ENCODE measurements at places on chromosomes 4 and X. TPM values are rescaled to one million over a fixed set of nuclear protein-coding genes. Genes with fewer than 3 reads are reported as not detected.

DNA sequence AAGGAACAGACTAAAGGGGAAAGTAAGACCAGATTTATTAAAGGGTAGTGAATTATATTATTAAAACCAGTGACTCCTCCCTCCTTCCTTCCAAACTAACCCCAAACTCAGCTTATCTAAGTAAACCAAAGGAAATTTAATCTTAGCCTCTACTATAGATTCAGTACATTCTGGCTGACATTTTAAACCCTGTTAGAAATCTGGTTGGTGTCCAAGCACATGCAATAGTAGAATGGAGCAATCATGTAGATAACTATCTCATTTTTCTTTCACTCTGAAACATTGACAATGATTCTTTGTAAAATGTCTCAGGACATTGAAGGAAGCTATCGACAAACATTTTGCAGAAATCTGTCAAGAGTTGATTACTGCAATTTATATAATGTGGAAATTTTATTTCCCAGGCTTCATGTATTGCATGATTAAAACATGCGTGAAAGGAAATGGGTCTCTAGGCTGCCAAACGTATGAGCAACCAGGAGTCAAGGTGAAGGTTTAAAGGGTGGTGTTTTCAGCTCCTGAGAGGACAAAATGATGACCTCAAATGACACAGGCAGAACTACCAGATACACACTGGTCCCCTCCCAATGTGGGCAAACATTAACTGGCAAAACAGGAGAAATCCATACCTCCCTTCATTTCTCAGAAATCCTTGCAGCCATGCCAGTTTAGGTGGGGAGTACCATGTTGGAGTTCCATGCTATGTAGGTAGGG lies 58.2 kb upstream of the RBM47 start:
- no peak for DNase-seq

DNA sequence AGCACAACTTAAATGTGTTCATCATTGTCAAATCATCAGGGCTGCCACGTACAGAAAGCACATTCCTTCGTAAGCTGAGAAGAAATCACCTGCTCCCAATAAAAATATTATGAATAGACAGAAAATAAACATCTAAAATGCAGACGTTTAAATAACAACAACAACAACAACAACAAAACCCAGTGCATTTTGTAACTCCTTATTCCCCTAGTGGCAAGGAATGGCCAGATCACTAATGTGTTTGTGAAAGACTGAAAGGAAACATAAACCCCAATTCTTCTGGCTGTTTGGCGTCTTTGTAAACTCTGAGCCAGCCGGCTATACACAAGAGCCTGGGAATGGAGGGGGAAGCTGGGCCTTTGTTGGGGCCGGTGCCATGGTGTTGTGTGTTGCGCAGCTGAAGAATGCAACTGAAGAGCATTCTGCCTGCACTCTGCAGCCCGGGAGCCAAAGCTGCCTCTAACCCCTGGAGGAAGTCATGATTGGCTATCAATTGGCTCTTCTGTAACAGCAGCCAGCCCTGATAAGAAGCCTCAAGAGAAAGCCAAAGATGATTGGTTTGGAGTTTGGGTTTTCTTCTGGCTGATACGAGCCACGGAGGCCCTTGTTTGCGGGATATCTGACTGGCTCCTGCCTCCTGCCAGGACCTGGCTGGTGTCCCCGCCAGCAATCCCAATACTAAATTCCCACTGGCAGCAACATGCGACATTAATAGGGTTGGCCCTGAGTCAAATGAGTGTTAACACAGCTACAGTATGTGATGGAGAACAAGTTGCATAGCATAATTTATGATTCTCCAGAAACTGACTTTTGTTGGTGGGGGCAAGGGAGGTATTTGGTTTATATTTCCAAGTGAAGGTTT lies 89.7 kb upstream of the TFDP3 start:
- DNase-seq = no peak

DNA sequence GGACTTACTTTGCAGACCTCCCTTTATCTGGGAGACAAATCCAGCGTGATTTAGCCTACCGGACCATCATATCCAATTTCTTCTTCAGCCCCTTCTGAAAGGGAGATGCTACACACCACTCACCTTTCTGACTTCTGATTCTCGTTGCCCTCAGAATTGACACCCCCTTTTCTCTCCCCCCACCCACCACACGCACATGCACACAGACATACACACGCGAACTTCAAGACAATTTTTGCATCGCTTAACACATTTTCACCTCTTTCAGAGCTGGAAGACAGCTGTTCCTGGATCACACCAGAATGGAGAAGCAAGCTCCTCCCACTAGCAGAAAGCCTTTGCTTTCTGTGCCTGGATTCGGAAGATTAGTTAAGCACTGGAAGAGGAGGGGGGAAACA lies 1.0 kb upstream of the SNCA start:
- no peak for DNase-seq

DNA sequence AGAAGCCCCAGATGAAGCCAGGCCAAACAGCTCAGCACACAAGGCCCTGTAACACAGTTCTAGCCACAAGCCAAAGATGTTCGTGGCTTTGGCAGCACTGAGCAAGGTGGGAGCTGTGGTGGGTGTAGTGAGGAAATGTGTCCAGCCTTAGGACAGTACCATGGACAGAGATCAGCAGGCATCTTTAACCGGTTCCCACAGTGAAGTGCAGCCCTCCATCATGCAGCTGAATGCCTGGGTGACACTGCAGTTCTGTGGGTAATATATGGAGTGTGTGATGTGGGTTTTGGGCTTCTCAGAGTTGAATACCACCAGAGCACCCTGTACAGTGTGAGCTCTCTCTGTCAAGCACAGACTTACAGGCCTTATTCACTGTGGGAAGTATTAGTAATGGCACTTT lies 6.0 kb upstream of the NEXMIF start:
- peak; percentile 1 for DNase-seq

Gene RIBC1
- 0.19 TPM for total RNA-seq

DNA sequence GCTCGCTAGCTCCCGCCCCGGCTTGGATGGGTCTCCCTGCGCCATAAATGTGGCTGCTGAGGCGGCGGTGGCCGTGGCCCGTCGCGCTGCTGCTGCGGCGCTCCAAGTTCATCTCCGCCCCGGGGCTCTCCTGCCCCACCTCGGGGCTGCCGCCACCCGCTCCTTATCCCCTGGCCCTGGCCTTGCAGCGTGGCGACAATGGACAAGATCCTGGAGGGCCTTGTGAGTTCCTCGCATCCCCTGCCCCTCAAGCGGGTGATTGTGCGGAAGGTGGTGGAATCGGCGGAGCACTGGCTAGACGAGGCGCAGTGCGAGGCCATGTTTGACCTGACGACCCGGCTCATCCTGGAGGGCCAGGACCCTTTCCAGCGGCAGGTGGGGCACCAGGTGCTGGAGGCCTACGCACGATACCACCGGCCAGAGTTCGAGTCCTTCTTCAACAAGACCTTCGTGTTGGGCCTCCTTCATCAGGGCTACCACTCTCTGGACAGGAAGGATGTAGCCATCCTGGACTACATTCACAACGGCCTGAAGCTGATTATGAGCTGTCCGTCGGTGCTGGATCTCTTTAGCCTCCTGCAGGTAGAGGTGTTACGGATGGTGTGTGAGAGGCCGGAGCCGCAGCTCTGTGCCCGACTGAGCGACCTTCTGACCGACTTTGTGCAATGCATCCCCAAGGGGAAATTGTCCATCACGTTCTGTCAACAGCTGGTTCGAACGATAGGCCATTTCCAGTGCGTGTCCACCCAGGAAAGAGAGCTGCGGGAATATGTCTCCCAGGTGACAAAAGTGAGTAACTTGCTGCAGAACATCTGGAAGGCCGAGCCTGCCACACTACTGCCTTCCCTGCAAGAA lies 763 bp downstream of the USP38 start:
- no peak for DNase-seq

Gene CCNB3
- 1.9 TPM for total RNA-seq

DNA sequence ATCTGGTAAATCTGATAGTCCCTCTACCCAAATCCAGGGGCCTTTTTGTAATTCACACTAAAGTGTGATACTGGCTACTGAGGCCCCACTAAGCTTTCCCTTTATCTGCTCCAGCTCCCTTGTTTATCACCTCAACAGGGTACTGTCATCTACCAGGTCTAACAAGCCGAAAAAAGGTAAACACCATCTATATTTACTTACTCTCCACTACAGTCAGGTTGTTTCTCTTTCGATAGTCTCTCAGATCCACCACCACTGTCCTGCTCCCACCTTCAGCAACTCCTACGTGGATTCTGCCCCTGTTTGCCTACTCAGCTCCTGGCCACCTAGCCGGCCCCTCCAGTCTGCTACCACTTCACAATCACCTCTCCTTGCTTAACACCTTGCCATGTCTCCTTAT lies 3.3 kb downstream of the ITIH6 start:
- DNase-seq = no peak

Gene QRFPR
- total RNA-seq = not detected

GRCh38 chrX:70592091-70592490 lies 147.5 kb downstream of the DLG3 start:
- DNase-seq = peak; percentile 75

Gene ADRA2C
- total RNA-seq = 0.10 TPM

- DNase-seq = no peak
Observed at GRCh38 chrX:71958281-71958675, 47.6 kb downstream of the NHSL2 start.

Gene UGT2B10
- total RNA-seq = not detected

Gene OPN1MW2
- total RNA-seq = not detected

- no peak for DNase-seq
Observed at GRCh38 chr4:181323061-181323460, 920.1 kb upstream of the TENM3 start.

Gene SASH3
- 0.03 TPM for total RNA-seq

Gene DCAF12L1
- total RNA-seq = not detected

GRCh38 chr4:46554760-46555465 lies 165.0 kb upstream of the GABRA2 start:
- no peak for DNase-seq

Gene BTK
- not detected for total RNA-seq

- no peak for DNase-seq
Observed at GRCh38 chr4:128686810-128687209, 122.7 kb upstream of the JADE1 start.

Gene LDOC1
- total RNA-seq = 35.5 TPM

DNA sequence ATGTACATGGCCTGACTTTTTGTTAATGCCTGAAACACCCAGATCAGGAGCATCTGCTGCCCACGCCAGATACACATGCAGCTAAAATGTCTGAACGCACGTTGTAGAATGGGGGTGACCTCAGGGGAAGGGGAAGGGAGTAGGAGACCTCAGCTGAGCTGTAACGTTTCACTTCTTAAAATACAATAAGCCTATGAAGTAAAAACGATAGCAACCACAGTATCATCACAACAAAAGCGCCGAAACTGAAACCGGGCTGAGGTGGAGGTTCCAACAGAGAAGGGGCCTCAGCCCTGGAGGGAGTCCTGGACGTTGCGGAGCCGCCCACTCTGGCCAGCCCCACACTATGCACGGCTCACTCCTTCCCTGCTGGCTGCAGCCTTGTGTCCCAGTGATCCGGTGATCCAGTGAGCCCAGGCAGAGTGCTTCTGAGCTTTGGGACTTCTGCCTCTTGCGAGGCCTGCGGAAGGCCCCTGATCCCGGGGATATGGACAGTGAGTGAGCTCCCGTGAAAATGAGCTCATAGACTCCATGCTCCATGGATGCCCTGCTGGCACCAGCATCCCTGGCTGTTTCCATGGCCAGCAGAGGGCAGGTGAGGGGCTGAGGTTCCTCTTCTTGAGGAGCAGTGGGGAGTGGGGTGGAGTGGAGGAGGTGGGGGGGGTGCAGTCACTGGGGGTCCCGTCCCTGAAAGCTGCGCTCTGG lies 52.0 kb downstream of the HMX1 start:
- DNase-seq = no peak

DNA sequence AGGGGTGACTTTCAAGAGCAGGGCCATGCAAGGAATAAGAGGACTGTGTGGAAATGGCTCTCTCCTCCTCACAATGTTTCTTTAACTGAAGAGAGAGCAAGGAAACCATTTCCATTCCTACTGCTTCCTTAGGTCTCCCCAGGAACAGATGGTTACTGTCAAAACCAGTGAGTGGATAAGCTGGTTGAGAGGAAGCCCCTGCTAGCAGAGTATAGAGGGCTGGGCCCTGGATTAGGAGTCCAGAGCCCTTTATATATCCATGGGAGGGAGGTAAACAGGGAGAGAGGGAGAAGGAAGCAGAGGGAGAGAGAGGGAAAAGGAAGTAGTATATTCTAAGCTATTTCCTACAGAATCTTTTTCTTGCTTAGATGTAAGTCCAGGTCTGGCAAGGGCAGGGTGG lies 43.8 kb upstream of the LAS1L start:
- DNase-seq = no peak

Gene ADGRL3
- 0.73 TPM for total RNA-seq

GRCh38 chrX:38845426-38845825 lies 44.2 kb downstream of the MID1IP1 start:
- no peak for DNase-seq

GRCh38 chrX:68832101-68832416 lies 3.2 kb downstream of the EFNB1 start:
- peak; percentile 70 for DNase-seq

- no peak for DNase-seq
Observed at GRCh38 chr4:187552781-187553180, 442.8 kb upstream of the ZFP42 start.

Gene PCDH7
- total RNA-seq = 1.2 TPM

DNA sequence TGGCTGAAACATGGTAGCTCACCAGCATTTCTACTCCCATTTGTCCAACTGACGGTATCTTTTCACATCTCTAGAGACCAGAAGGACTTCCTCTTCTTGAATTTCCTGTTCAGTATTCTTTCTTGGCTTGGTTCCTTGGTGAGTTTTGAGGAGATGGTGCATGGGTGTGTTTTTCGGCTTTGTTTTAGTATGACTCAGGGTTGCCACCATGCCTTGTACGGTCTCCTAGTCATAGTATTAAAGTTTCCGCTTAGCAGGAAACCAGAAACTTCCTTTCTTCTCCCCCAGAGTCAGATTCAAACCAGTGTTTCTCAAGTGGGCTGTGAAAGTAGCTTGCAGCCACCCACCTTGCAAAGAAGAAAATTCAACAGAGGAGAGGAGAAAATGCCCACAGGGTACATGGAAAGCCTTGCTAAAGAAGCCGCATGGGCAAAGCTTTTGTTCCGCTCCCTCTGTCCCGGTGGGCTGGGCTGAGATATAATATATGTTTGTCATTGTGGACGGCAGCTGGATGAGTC lies 5.7 kb downstream of the CD99 start:
- peak; percentile 98 for DNase-seq

Gene TREX2
- 0.84 TPM for total RNA-seq

Gene P2RY8
- 1.3 TPM for total RNA-seq

DNA sequence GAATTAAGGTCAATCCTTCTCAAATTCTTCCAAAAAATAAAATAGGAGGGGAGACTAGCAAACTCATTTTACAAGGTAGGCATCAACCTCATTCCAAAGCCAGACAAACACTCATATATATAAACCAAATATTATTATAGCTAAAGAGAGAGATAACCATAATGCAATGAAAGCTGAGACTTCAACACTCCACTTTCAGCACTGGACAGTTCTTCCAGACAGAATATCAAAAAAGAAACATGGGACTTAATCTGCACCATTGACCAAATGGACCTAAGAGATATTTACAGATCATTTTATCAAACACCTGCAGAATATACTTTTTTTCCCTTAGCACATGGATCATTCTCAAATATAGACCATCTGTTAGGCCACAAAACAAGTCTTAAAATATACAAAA lies 15.5 kb upstream of the EDA2R start:
- DNase-seq = no peak

Measured in HT1080 (cell line).